ENCODE measurements at places on chromosomes 7 and 10.

DNA sequence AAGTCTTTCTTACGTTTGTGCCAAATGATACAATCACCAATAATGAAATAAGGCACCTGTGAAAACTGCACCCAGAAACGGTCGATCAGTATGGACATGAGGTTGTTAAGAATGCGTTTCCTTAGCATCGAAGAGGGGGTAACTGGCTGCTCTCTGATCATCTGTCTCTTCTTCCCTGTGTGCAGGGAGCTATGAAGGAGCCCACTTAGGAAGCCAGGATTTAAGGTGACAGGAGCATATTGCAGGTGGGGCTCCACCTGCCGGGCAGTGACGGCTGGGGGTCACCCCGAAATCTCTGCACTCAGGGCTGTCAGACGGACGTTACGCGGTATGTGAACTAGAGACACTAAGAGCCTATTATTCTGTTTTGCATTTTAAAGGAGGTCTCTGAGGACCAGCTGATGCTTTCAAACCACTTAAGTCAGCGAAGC lies 64.5 kb downstream of the CARD11 start:
- no peak for DNase-seq

GRCh38 chr7:1715671-1716074 lies 45.6 kb downstream of the ELFN1 start:
- DNase-seq: no peak

DNA sequence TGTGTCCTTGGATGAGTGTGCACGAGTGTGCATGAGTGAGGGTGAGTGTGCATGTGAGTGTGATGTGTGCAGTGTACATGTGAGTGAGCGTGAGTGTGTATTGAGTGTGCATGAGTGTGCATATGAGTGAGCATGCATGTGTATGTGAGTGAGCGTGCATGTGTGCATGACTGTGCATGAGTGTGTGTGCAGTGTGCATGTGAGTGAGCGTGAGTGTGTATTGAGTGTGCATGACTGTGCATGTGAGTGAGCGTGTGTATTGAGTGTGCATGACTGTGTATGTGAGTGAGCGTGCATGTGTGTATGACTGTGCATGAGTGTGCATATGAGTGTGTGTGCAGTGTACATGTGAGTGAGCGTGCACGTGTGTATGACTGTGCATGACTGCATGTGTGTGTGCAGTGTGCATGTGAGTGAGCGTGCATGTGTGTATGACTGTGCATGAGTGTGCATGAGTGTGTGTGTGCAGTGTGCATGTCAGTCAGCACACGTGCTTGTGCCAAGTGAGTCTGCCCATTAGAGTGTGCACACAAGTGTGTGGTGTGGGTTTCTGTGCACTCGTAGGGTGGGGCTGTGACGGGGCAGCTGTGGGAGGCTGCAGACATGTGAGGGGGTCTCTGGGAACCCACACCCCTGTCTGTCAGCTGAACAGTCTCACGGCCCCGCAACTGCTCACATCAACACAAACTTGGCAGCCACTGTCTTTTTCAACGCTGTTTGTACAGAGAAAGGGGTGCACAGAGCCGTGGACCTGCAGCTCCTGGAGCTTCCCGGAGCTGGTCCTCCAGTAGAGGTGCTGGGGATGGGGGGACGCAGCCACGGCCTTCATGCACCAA lies 14.8 kb downstream of the FOXL3 start:
- DNase-seq: no peak

DNA sequence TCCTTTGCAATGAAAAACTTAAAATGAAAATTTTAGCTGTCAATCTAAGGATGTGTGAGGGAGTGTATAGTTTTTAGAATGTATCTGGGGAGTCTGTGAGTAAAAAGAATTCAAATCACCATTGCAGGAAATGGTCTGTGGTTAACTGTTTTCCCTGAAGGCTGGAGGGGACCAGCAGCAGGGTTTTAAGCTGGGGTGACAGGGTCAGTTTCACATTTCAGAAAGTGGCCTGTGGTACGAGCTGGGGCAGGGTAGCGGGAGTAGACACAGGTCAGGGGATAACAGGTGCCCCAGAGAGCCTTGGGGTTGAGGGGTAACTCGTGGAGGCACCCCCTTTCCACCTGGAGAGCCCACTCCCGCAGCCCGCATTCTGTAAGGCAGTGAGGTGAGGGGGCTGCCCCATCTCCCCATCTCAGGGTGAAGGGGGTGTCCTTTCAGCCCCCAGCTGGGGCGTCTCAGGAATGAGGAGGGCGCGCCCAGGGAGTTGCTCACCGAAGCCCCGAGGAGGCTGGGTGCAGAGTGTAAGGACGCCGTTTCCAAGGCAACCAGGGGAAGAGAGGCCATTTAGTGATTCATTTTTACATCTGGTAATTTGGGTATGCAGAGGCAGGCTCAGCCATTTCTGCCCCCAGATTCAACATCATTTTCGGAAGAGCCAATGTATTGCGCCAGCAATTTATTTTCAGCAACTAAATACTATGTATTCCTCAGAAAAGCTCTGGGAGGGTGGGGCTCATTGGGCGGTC lies 168.9 kb downstream of the SLIT1 start:
- DNase-seq: no peak

- peak; percentile 77 for DNase-seq
Measured at GRCh38 chr7:7799138-7799537, 80.7 kb upstream of the RPA3 start.

DNA sequence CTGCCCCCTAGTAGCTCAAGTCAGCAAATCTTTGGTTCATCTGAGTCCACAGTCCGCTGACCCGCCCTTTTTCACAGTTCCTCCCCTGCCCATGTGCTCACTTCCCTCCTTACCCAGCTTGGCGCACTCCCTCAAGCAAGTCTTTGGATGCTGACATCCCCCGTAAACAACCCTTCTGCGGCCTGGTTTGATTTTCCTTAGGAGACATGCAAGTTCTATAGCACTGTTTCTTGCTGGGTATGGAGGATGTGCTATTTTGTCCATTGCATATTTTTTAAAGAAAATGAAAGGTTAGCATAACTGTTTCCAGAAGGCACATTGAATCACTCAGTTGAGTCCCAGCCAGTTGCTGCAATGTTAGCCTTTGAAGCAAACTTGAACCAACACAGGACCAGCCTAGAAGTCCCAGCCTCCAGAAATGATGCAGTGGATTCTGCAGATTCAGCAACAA lies 38.2 kb downstream of the HTRA1 start:
- DNase-seq: no peak

DNA sequence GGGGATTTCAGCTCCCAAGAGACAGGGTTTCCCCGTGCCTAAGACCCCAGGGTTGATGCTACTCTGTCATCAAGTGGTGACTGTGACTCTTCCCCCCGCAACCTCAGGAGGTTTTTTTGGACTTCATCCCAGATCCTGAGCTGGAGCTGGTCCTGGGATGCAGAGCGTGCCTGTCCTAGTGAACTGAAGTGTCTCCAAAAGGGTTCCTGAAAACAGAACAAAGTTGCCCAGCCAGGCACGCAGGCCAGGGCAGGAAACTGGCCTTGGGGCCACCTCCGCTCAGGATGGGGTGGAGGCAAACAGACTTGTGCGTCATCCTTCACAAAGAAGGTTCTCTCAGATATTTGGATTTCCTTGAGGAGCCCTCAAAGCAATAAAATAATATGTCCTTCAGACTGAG lies 118.9 kb downstream of the ITIH5 start:
- no peak for DNase-seq

DNA sequence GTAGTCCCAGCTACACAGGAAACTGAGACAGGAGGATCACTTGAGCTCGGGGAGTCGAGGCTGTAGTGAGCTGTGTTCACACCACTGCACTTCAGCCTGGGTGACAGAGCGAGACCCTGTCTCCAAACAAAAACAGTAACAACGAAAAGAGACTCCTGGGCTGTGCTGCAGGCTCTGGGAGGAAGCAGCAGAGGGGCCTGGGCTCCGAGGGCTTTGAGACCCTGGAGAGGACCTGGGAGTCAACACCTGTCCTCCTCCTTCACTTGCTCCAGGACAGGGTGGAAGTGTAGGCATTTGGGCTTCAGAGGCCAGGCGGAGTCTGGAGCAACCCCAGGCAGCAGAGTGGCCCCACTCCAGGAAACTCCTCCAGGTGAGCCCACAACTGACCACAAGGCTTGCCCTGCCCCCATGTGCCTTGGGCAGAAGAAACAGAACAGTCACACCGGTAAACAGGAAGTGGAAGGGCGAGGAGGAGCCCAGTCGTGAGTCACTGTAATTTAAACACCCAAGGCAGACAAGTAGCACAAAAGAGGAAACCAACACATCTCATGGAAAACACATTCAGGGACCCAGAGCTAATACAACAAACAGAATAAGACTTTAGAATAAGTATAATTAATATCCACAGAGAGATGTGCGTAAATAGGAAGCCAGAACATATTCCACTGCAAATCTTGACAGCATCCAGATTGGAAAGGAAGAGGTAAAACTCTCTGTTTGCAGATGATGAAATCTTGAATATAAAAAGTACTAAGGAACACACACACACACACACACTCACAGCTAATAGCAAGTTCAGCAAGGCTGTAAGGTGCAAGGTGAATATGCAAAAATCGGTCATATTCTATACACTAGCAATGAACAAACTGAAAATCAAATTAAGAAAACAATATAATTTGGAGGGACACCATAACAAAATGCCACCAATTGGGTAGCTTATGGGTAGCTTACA lies 20.5 kb upstream of the RASGEF1A start:
- DNase-seq: peak; percentile 83

- DNase-seq: no peak
Measured at GRCh38 chr7:4876586-4876985, 6.9 kb downstream of the RADIL start.

GRCh38 chr7:13236026-13236425 lies 548.6 kb downstream of the ARL4A start:
- DNase-seq: no peak

DNA sequence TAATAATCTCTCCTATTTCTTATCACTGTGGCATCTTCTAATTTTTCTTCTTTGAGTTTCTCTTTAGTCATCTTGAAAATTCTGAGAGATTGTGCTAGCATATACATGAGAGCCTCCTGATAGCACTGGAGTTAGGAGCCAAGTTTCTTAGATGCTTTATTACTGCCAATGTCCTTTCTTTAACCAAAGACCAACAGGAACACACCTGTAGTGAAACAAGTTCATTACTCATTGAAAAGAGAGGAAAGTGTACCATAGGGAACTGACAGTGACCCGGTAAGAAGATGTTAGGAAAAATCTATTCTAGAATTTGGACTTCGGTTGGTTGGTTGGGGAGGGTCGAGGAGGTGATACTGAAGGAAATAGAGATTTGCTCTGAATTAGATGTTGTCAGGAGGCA lies 27.1 kb upstream of the CD36 start:
- DNase-seq: no peak

- DNase-seq: peak; percentile 43
Measured at GRCh38 chr10:54985732-54986131, 184.7 kb upstream of the PCDH15 start.

DNA sequence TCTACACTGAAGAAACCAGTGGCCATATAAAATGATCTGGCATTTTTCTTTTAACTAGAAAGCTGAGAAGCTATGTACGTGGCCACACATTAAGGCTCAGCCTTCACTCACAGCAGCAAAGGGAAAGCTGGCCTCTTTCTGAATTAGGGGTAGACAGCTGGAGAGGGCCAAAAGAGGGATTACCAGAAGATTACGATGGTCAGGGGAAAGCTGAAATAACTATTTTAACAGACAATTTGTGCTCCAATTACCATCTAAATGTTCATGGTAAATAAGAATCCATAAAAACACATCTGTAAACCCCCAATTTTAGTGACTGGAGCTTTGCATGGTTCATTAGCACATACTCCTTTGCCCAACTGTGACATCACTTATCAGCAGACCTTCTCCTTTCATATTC lies 314.3 kb downstream of the HPSE2 start:
- no peak for DNase-seq

- DNase-seq: no peak
Measured at GRCh38 chr7:152912511-152912910, 153.0 kb downstream of the ACTR3B start.

DNA sequence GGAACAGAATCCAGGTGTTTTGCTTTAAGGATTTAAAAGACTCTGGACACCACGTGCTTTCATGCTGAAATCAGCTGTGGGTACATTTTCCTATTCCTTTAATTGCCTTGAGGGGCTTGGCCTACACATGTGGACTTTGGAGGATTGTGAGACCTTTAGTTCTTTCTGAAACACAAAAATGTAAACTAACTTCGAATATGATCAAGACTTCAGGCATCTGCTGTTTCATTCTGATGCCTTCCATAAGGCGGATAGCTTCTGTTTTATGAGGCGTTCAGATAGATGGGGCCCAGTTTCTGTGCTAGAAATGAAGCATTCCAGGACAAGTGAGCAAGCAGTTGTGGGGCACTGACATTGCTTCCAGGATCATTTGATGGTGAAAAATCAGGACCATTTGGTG lies 1.5 kb upstream of the NOBOX start:
- no peak for DNase-seq

- peak; percentile 59 for DNase-seq
Measured at GRCh38 chr10:71964098-71964742, at the start of gene CHST3. Gene CHST3, plus strand, starts transcription at chr10:71964395. Its CDS starts 41,448 bp downstream, at chr10:72005843.

- DNase-seq: no peak
Measured at GRCh38 chr7:157391036-157391710, 54.4 kb downstream of the DNAJB6 start.

DNA sequence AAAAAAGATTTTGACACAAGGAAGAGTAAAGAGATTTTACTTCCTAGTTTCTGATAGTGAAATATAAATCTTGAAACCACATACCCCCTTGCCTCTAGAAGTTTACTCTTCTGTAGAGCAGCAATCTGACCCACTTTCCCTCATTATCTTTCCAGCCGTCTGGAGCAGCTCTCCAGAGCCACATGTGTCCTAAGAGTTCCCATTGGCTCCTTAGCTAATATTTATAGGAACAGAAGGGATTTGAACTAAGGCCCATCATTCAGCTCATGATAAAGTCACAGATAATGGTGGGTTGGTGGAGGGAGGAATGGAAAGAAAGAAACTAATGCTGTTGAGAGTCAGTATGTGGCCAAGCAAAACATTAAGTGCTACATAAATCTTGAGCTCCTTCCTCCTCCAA lies 121.8 kb downstream of the INHBA start:
- no peak for DNase-seq

DNA sequence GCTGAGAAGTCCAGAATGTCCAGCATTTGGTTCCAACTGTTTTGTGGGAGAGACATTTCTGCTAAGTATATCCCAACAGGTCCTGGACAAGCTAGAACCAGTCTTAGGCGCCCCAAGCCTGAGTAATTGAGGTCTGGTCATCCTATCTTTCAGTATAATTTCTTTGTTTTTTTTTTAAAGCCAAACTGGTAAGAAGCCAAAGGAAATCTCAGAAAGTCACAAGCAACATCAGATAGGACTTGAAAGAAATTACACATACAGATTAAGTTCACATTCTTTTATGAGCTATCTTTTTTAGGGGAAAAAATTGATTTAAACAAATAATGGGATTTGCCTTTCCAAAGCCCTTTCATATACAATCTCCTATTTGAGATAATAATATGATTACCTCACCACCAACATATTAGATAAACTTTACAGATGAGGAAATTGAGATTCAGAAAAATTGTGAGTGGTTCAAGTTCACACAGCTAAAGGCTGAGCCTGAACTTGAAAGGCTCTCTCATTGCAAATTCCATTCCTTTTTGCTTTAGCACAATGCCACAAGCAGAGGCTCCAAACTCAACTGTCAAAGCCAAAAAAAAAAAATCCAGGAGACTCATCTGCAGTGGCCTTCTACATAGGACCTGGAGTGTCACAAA lies 15.0 kb downstream of the PDLIM1 start:
- peak; percentile 92 for DNase-seq
